ENCODE measurements at places on chromosomes 11 and 22.

- DNase-seq = no peak
Measured at GRCh38 chr22:45891471-45891995, 85.4 kb downstream of the WNT7B start.

DNA sequence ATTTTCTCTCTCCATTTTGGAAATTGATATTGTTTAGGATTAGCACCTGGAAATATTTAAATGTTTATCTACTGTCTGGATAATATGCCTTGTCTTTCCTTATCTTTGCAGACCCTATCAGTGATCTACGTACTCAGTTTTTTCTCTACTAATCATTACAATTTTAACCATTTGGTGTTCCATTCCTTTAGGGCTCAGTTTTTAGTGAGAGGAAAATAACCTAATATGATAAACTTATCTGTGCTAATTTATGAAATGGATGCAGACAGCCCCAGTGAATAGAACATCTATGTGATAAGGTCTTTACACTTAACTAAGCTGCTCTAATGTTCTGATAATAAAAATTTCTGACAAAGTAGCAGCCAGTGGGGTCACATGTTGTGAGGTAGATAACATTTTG, 68.5 kb downstream of the SVIP start:
- DNase-seq = no peak

- DNase-seq = no peak
Measured at GRCh38 chr11:67022341-67022933, 497 bp upstream of the SYT12 start.

DNA sequence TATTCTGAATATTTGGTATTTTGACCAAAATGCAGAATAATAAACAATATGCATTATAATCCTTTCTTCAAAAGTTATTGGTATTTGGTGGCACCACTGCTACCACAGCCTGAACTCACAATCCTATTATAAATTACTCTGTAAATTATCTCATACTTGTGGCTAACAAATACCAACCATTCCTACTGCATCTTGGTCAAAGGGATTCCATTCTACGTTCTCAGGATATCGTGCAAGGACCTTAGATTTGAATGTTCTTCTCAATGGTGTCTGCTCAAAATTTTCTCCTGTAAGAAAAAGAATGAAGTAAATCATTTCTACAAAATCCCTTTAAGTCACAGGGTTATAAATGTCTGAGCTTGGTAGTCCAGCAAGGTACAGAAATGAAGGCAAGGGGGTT, 58.7 kb downstream of the DENND5A start:
- peak; percentile 70 for DNase-seq

DNA sequence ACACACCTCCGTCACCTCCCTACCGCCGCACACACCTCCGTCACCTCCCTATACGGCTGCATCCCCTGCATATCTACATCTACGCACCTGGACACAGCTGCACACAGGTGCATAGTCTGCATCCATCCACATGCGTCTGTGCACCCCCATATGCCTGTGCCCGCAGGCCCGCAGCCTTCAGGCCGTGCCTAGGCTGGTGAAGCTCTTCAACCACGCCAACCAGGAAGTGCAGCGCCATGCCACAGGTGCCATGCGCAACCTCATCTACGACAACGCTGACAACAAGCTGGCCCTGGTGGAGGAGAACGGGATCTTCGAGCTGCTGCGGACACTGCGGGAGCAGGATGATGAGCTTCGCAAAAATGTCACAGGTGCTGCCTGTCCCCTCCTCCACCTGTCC, 4.8 kb downstream of the PKP3 start:
- no peak for DNase-seq

DNA sequence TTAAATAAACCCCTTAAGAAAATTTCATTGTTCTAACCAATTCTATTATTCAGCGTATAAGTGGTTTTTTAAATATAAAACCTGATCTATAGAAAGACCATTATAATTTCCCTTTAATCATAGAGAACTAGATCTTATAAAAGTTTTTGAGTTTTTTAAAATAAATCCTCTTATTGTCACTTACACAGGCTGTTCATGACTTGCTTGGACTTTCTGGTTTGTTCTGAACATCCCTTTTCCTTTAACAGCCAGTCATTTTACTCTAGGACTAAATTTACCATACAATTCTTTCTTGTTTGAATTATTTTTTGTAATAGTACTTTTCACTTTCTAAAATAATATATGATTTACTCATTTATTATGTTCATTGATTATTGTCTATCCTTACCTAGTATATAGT, 4.7 kb downstream of the NXPE2 start:
- no peak for DNase-seq

DNA sequence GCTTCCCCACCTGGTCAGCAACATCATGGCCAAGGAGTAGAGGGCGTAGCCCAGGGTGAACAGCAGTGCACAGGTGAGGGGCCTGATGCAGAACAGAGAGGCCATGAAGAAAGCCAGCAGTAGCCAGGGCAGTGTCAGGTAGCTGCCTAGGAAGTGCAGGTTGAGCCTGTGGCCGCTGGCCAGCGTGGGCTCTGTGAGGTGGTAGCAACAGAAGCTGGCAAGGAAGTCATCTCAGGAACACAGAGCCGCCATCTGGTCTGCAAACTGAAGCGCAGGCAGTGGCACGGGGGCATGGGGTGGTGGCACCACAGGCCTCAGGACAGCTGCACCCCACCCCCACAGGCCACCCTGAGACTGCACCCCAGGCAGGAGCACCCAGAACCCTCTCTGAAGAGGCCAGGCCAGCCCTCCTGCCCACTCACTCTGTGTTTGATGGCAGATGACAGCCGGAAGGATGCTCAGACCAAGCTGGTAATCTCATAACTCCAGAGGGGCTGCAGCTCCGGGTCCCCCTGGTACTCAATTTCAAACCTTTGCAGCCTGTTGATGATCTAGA, 95.3 kb downstream of the MED15 start:
- no peak for DNase-seq

- peak; percentile 61 for DNase-seq
Measured at GRCh38 chr11:65180877-65181568, 705 bp upstream of the CAPN1 start.

GRCh38 chr11:75434051-75434450, 1.0 kb upstream of the KLHL35 start:
- no peak for DNase-seq

DNA sequence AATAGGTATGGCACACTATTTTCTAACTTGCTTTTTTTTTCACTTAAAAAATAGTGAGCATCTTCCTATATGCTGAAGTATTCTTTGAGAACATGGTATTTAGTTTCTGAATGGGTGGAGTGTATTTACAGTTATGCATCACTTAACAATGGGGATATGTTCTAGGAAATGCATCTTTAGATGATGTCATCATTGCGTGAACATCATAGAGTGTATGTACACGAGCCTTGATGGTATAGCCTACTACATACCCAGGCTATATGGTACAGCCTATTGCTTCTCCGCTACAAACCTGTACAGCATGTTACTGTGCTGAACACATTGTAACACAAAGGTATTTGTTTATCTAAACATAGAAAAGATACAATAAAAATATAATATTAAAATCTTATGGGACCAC, 124.3 kb upstream of the ASPHD2 start:
- no peak for DNase-seq

GRCh38 chr11:109298865-109299264, 123.1 kb upstream of the C11orf87 start:
- no peak for DNase-seq

DNA sequence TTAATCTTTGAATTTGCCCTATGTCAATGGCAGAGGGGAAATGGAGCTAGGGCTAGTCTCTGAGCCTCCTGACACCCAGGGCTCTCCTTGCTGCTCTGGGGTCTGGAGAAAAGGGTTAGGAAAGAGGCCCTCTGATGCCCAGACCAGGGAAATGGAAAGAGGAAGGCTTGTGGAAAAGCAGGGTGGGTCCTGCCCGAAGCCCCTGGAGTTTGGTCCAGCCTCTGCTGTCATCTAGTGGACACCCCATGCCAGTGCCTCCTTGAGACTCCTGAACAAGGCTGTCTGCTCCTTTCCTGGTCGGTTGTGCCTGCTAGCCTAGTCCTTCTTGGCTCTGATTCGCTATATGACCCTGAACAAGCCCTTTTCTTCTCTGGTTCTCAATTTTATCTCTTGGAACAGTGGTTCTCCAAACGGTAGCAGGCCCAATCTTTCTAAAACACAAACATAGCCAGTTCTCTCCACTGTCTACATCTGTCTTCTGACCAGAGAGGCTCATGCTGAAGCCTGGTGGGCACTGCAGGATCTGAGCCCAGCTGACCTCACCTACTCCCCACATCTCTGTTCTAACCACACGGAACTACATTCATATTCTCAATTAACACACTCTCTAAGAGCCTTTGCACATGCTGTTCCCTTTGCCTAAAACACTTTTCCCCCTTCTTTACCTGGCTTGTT, 8.8 kb upstream of the PLA2G3 start:
- peak; percentile 76 for DNase-seq

DNA sequence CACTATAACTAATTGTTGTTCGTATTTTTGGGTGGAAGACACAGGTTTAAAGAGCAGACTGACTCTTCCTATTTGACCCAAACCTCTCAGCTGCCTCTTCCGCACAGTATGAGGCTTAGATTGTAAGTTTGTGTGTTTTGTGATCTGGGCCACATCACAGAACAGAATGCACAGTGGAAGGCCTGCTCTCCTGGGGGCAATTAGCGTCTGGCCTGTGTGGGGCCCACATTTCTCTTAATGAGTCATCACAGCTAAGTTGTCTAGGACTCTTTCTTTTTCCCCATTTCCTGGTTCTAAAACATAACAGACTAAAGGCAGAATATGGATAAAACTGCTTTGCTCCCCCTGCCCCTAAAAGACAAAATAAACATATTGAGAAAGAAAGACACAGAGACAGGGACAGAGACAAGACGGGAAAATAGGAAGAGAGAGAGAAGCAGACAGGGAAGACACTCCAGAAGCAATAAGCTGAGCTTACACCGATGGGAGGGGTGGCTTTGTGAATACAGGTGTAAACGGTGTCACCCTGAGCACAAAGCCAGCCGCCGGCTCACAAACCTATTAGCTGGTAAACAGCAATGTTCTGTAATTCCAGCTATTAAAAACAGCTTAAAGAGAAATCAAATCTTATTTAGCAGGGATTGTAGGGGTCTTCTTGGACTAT, 127.4 kb upstream of the OPCML start:
- DNase-seq = no peak

- DNase-seq = no peak
Measured at GRCh38 chr22:29251981-29252911, 15.5 kb downstream of the RHBDD3 start.

GRCh38 chr11:121450401-121450800, 1.7 kb upstream of the SORL1 start:
- no peak for DNase-seq

- DNase-seq = no peak
Measured at GRCh38 chr22:48851933-48852549, 975.6 kb downstream of the BRD1 start.

DNA sequence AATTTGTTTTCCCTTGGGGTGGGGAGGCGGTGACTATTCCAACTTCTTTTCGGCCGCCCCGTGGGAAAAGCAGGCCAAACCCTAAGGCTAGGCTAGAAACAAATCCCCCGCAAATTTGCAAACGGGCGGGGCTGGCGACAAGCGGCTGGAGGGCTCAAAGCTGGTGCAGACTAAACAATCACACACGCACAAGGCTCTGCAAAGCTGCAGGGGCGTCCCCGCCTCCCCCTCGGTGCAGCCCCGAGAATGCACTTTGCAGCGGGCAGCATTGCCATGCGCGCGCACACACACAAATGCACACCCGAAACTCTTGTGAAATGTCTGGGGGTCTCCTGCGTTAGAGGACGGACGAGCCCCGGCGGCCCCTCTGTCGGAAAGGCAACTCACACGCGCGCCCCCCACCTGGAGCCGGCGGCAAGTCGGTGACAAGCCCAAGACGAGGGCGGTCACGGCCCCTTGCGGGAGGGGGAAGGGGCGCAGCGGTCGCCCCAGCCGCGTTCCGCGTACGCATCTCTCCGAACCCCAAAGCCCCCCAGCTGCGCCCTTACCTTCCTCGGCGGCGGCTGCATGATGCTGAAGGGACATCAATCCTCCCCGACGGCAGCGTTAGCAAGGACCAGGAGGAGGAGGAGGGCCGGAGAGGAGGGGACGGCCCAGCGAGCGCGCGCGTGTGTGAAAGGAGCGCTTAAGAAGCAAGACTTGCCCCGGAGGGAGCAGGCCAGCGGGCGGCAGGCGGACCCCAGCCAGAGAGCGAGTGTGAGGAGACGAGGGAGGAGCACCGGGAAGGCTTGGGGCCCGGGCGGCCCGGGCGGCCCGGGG, 600 bp downstream of the FCHSD2 start:
- DNase-seq = peak; percentile 57

- DNase-seq = no peak
Measured at GRCh38 chr22:44033694-44034093, 9.6 kb downstream of the PARVB start.

DNA sequence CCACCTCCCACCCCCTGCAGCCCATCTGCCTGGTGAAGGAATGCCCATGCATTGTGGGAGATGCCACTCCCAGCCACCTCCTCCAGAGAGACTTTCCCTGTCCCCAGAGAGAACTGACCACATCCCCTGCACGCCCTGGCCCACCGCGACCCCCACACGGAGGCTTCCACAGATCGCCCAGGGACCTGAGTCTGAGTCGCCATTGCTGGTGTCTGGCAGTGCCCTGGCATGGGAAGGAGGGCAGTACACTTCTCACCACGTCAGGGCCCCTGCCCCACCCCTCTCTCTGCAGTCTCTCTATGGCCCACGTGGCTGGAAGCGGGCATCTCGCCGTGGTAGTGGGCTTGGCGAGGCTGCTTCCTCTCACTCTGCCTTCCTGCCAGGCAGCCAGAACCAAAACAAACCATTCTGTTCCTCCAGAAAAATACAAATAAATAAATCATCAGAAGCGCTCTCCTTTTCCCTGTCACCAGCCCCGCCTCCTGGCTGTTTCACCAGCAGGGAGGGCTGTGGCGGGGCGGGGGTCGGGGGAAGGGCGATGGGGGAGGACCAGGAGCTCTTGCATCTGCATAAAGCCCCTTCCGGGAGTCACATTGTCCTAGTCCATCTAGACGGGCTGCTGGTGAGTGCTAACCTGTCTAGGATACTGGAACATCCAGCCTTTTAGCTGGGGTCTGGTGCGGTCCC, 20.9 kb downstream of the SHISAL1 start:
- no peak for DNase-seq

GRCh38 chr22:18156878-18157713, 7.1 kb downstream of the USP18 start:
- DNase-seq = peak; percentile 80

GRCh38 chr11:75403037-75403436, 3.7 kb downstream of the RPS3 start:
- DNase-seq = no peak

DNA sequence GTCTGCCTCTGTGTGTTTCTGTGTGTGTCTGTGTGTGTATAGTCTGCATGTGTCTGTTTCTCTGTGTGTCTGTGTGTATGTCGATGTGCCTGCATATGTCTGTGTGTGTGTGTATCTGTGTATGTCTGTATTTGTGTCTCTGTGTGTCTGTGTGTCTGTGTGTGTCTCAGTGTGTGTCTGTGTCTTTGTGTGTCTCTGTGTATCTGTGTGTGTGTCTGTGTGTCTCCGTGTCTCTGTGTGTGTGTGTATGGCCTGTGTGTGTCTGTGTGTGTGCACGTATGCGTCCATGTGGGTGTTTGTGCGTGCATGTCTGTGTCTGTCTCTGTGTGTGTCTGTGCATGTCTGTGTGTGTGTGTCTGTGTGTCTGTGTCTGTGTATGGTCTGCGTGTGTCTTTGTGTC, 439 bp downstream of the SNX32 start:
- DNase-seq = no peak

Data from HCEC 1CT (cell line).